Stimulated activated CD8-positive, alpha-beta memory T cell treated with anti-CD3 and anti-CD28 coated beads, Interleukin-4, amount 100 ng/mL, for 4 hours (primary cell): ENCODE measurements at places on chromosomes 7 and 10.

DNA sequence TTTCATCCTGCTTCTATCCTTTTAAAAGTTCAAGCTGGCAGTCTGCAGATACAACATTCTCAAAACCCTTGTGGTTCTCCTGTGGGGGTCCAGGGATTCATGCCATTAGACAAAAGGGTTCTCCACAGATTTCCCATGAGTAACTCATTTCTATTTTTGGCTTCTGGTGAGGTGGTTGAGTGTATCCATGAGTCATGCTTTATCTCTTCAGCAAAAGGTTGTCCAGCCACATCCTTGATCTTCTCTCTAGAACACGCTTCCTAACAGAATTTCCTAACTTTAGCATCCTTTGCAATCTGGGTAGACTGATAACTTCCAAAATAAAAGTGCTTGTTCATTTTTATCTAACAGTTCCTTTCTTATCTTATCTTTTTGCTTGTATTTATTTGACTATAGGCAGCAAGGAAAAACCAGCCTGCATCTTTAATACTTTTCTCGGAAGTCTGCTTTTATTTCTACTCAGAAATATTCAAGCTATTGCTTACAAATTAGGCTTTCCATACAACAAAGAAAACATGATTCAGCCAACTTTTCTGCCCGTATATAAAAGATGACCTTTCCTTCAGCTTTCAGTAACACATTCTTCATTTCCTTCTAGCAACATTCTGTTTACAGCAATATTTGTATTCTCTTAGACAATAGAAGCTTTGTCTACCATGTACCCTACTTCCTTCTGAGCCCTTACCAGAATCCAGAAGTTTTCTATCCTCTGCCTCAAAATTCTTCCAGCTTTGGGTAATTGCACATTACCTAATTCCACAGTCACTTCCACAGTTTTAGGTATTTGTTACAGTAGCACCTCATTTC, 79.3 kb upstream of the IL6 start:
- no peak for DNase-seq

- DNase-seq = no peak
Observed at GRCh38 chr7:158263110-158263963, 324.3 kb downstream of the PTPRN2 start.

GRCh38 chr10:98261436-98262277, 6.3 kb downstream of the LOXL4 start:
- DNase-seq = no peak

DNA sequence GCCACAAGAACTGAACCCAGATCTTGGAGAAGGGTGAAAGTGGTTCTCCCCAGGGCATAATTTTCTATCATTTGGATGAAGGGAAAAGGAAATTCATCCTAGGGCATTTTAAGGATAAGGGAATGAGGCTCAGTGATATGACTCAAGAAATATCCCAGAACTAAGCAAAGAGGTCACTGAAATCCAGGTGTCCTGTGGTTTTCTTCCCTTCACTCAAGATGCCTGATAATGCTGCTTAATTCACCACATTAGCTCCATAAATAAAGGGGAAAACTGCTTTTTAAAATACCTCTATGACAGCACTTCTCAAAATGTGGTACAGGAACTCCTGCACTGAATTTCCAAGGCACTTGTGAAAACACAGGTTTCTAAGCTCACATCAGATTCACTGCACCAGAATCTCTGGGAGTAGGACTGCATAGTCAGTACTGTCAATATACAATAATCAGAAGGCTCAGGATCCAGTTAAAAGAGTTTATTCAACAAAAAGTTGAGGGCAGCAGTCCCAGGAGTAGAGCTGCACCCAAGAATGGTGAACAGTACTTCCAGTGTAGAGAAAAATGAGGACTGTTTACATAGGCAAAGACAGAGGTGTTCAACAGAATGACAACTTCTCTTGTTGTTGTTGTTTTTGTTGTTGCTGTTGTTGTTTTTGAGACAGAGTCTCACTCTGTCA, 2.9 kb downstream of the IFIT3 start:
- no peak for DNase-seq

GRCh38 chr7:134086998-134087735, 40.0 kb upstream of the LRGUK start:
- no peak for DNase-seq

- no peak for DNase-seq
Observed at GRCh38 chr10:51770709-51771108, 71.3 kb upstream of the CSTF2T start.

- DNase-seq = no peak
Observed at GRCh38 chr7:75879771-75880184, 944 bp downstream of the RHBDD2 start.

- no peak for DNase-seq
Observed at GRCh38 chr10:86706401-86706841, 38.1 kb downstream of the LDB3 start.

DNA sequence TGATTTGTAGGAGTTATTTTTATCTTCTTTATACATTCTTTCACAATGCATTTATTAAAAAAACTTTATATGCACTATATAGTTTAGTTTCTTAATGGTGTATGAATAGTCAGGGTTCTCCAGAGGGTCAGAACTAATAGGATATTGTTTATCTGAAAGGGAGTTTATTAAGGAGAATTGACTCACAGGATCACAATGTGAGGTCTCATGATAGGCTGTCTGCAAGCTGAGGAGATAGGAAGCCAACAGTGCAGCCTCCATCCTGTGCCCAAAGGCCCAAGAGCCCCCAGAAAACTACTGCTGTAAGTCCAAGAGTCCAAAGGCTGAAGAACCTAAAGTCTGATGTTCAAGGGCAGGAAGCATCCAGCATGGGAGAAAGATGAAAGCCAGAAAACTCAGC, 192.8 kb upstream of the AHR start:
- no peak for DNase-seq

DNA sequence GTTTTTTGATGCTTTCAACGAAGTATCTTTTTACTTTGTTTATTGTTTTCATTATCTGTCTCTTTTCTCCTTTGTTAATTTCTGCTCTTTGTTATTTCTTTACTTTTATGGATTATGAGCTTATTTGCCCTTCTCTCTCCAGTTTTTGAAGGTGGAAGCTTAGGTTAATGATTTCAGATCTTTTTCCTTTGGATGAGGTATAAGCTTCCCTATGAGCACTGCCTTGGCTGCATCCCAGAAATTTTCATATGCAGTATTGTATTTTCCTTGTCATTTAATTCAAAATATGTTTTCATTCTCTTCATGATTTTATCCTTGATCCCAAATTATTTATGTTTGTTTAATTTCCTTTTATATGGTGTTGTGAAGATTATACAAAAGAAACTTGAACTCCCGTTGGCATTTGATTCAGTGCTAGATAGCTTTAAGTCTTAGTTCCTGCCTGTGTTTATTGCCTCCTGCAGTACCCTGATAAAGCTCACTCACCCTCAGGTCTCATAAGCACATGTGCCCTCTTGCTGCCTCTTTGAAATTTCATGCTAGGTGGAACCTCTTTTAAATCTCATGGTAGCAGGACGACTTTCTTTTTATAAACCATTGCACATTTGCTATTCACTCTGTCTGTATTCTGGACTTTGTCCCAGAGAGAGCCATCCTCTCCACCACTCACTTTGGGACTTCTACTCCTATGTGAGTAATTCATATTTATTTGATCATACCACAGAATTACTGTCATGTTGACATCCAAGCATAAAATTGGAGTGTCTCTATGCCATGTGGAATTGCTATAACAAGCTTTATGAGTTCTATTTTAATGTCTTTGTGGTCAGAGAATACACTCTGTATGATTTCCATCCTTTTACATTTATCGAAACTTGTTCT, 23.0 kb upstream of the CEP41 start:
- DNase-seq = no peak

DNA sequence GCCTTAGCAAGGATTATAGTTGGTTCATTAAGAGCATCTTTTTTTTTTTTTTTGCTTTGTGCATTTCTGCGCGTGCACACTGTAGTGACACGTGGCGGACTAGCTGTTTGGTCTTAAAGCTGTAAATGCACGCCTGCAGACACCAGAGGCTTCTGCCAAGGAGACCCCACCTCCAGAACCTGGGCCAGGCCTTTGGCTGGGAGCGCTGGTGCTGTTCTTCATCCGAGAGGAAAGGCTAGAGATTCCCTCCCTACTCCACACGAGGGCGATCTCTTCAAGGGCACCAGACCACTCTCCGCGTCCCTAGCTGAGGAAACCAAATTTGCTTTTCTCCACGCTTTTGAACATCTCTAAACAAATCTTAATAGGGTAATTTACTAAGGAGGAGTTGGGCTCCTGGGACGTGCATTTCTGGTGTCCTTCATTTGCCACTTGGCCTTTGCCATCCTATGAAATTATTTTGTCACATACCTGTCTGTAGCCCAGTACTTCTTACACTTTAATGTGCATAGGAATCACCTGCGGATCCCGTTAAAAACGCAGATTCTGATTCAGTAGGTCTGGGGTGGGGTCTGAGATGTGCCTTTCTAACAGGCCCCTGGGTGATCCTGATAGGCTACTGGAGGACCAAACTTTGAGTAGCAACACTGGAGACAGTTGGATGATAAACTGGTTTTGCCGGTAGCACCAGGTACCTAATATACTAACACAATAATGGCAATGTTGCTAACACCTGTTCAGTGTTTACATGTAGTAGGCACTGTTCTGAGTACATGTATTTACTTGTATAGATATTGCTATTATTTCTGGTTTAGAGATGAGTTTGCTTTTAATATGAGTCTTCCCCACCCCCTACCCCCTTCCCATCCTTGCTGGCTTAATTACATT, 1.3 kb upstream of the SLC26A5 start:
- no peak for DNase-seq

- DNase-seq = no peak
Observed at GRCh38 chr7:155163696-155164095, 93.6 kb downstream of the HTR5A start.
